Fibroblast of villous mesenchyme (primary cell): ENCODE measurements at places on chromosomes 3 and 15. TPM values are rescaled to one million over a fixed set of nuclear protein-coding genes. Genes with fewer than 3 reads are reported as not detected.

COL7A1 gene
- total RNA-seq = 79.0 and 140 TPM in 2 replicates

DNA sequence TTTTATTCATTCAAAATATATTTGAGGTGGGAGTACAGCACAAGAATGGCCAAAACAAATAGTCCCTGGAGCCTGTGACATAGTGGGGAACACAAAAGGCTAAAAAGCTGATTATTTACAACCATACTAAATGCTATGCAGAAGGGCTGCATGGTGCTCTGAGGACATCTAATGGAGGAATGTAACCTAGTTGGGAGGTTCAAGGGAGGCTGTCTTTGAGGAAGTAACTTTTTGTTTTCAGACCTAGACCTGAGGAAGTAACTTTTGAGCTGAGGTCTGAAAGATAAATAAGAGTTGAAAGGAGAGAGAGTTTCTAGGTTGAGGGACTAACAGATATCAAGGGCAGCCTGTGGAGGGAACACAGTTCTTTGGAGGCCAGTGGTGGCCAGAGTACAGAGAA, 34.8 kb upstream of the RASA2 start:
- DNase-seq = peak; percentile 75

MME gene
- 310 and 479 TPM in 2 replicates for total RNA-seq

TMEM207 gene
- total RNA-seq = not detected in 2 replicates

MEIS2 gene
- total RNA-seq = 40.9 and 73.0 TPM in 2 replicates
